Colonic mucosa (tissue), 4 donors: ENCODE measurements at places on chromosomes 4 and X. TPM values are rescaled to one million over a fixed set of nuclear protein-coding genes. Genes with fewer than 3 reads are reported as not detected.
A peak's percentile ranks its signal among the peaks of the same experiment; 100 is the strongest.

DNA sequence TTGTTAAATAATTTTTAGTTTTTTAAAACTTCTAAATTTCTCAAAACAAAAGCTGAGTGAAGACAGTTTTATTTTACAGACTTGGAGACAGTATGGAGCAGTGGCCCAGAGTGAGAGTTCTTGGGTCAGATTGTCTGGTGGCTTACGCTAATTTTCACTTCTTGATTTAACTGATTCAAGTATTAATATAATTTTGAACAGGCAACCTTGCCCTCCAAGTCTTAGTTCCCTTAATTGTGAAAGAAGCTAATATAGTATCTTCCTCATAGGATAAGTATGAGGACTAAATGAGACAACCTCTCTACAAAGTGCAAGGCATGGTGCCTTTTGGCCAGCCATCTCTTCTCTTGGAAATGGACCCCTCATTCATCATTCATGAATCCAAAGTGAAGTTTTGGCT, 25.4 kb downstream of the ATP7A start:
- DNase-seq, result no peak
- no peaks in the 10 kb centered on the region for H3K4me1 ChIP-seq
- H3K27ac ChIP-seq, result no peak overlapping the region
- H3K4me3 ChIP-seq, result no peak overlapping the region

DNA sequence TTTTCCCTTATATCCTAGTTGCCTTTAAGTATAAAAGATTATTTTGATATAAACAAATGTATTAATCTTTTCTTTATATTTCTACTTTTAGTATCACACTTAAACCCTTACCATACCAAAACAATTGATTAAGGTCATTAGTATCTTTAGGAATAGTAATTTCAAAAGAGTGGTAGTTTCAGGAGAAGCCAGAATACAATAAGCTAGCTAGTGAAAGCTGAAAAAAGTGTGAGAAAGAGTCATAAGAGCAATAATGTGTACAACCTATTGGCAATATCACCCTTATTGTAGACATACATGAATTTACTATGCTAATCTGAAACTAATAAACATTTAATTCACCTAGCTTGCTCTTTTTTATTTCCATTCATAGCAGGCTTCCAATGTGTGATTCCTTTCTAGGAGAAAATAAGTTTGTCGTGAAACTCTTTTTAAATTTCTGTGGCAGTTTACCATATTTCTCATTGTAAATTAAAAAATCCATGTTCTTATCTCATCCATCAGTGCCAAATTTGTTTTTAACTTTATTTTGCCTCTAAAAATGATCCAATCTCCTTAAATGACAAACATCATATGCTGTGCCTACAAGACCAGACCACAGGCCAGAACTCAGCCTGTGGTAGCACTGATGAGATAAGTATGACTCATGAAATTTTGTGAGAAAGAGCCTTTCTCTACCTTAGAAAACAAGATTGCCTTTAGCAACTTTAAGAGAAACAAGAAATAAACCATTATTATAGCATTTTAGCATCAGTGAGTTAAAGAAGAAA, 8.1 kb downstream of the NEK1 start:
- H3K36me3 ChIP-seq, result no peaks in the 10 kb centered on the region
- no peak for DNase-seq
- no peaks in the 10 kb centered on the region for H3K27me3 ChIP-seq
- H3K4me1 ChIP-seq, result no peaks in the 10 kb centered on the region

DNA sequence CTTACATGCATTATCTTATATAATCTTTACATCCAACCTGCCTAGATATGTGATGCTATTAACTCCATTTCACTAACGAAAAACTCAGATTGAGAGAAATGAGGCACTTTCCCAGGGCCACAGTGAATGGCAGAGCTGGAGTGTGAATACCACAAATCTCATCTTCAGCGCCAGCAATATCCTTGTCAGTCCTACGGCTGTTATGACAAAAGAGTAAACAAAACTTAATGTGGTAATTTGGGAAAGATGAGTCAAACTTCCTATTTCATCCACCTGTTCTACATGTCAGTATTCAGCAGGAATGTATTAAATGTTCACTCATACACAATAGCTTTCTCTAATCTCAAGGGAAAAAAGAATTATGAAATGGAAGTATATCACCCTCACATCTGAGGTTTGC, 56.9 kb downstream of the FAT1 start:
- no peaks in the 10 kb centered on the region for H3K36me3 ChIP-seq
- no peak for DNase-seq
- no peak overlapping the region for H3K4me3 ChIP-seq
- H3K27ac ChIP-seq, result peak overlapping the region; percentile 22

Gene HAND2
- total RNA-seq, result 1.6 TPM
